Activated effector memory CD4-positive, alpha-beta T cell treated with anti-CD3 and anti-CD28 coated beads, Interleukin-2, amount 50 U/mL, for 16 hours (primary cell): ENCODE measurements at places on chromosomes 7 and 10.

- DNase-seq = peak; percentile 57
These were observed 123.6 kb downstream of the OAT start for GRCh38 chr10:124294811-124295770.

GRCh38 chr7:105354383-105354782 lies 34.3 kb downstream of the SRPK2 start:
- no peak for DNase-seq

DNA sequence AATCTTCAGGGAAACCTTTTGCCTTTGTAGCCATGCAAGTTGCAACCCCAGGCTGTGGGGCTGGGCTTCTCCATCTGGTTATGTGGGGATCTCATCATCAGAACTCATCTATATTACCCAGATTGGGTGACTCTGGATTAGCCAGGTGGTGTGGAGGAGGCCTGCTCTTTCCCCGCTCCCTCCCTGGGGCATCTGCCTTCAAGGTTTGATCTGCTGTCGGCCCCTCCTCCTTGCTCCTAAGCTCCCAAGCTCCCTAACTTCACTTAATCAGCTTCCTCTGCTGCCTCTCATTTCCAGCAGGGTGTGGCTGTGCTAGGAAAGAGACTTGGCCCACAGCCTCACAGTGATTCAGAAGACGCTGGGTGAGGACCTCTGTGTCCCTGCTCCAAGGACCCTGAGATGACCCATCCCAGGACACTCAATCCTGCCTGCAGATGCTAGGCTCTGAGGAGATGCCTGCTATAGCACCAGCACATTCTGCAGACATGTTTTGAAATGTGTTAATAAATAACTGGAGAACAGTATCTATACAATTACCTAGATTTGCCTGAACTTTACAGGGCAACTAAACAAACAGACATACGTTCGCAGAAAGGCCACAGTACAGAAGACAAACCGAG lies 392.1 kb upstream of the PODXL start:
- no peak for DNase-seq

DNA sequence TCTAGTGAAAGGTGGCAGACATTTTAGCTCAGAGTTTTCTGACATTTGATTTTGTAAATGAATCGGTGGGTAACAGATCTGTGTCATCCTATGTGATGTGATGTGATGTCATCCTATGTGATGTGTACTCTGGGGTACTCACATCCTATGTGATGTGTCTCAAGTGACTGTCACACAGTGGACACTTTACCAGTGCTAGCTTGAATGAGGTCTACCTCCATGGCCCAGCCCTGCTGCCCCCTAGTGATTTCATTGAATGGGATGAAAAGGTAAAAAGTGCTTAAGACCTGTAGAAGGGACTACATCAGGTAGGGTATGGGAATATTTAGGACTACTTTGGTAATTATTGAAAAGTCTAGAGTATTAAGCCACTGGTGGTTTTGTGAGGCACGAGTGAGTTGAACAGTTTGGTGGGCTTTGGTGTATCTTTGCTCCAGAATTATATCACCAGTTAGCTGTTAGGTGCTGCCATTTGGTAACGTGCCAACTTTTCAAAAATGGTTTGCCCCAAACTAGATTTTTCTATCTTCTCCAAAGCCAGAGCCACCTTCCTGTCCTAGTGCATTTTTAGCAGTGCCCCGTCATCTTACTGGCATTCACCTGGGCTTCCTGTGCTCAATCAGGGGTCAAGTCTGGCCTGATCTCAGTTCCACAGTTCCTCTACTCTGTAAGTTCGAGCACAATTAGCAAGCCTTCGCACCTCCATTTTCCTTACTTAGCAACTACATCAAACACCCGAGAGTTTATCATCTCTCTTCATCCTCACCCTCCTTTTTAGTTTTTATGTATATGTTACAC lies 9.7 kb downstream of the EIF4H start:
- DNase-seq = peak; percentile 74

GRCh38 chr7:95904099-95904498 lies 131.7 kb downstream of the DYNC1I1 start:
- DNase-seq = no peak

DNA sequence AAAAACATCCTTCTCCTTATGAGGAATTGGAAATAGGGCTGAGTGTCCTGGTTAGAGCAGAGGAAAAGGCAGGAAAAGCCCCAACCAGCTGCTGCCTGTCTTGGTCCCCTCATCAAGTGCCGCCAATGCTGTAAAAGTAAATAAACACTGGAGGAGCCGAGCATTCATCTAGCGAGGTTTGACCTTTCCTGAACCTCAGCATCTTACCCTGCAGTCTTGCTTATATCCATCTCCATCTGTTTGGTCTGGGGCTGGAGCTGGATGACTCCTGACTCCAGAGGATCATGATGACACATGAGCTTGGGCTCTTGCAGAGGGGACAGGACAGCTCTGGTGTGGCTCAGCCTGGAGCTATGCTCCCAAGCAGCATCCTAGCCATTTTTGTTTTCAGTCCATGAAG lies 501.1 kb downstream of the TNS3 start:
- no peak for DNase-seq

DNA sequence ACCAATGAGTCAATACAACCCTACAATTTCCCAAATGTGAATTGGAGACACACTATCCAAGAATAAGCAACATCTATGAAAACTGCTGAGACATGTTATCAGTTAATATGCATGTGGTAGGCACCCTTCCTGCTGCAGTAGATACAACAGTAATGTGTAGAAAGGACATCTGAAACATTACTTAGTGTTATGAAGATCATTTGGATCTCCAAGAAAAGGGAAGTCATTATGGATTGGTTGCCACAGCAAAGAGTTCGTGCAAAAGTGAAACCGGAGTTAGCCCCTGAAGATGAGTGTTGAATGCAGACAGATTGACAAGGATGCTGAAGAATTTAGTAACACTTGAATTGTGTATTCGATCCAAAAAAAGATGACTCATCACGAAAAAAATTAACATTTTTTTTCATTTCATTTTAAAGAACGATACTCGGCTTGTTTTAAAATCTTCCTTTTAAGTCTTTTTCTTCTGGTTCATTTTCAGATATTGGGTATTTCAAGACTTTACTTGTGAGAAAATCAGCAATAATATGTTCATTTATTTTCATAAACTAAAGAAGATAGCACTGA lies 322.4 kb upstream of the KLF6 start:
- DNase-seq = no peak

GRCh38 chr10:126022841-126023240 lies 126.5 kb downstream of the FANK1 start:
- no peak for DNase-seq

GRCh38 chr7:112056409-112056808 lies 149.8 kb downstream of the DOCK4 start:
- DNase-seq = no peak

GRCh38 chr10:112953174-112954159 lies 3.4 kb downstream of the TCF7L2 start:
- no peak for DNase-seq

GRCh38 chr7:130386876-130387275 lies 6.6 kb downstream of the CPA1 start:
- no peak for DNase-seq

- no peak for DNase-seq
These were observed 38.3 kb upstream of the PTPN12 start for GRCh38 chr7:77498659-77499379.

GRCh38 chr10:88457660-88458059 lies 125.5 kb downstream of the RNLS start:
- DNase-seq = no peak

DNA sequence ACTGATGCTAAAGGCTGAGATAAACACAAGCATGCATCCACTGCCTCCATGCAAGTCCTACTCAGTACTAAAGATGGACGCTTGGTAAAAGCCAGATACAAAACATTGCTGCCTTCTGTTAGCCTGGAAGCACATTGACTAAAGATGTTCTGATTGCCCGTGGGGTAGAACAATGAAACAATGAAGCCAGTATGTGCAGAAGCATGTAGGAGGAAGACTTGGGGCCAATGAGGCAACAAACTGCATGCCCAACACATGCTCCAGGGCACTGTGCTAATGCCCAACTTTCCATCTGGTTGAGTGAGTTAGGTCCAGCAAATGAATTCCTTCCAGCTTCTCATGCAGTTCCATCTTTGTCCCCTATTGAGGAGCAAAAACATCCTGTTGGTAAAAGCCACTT lies 1245.5 kb downstream of the GATA3 start:
- DNase-seq = no peak

GRCh38 chr10:102626026-102626685 lies 18.1 kb upstream of the TRIM8 start:
- DNase-seq = no peak

GRCh38 chr10:20885678-20886077 lies 11.4 kb downstream of the NEBL start:
- no peak for DNase-seq

GRCh38 chr10:28947171-28947570 lies 269.9 kb downstream of the BAMBI start:
- no peak for DNase-seq

DNA sequence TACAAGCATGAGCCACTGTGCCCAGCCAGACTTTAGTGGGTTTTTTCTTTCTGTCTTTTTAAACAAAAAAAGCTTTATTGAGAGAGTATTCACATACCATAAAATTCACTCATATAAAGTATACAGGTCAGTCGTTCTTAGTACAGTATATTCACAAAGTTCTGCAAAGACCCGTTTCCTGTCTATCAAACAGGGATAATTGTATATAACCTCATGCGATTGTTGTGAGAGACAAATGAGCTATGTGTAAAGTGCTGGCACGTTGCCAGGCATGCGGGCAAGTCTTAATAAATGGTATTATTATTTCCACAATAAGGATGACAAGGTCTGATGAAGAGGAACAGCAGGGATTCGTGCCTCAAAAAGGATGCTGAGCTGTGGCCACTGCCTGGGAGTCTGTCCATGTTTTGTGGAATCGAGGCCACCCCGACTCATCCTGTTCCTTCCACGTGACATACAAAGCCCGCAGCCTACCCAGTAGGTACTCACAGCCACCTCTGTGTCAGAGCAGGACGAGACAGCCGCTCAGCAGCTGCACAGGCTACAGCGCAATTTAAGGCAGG lies 51.6 kb downstream of the SMKR1 start:
- DNase-seq = peak; percentile 71

DNA sequence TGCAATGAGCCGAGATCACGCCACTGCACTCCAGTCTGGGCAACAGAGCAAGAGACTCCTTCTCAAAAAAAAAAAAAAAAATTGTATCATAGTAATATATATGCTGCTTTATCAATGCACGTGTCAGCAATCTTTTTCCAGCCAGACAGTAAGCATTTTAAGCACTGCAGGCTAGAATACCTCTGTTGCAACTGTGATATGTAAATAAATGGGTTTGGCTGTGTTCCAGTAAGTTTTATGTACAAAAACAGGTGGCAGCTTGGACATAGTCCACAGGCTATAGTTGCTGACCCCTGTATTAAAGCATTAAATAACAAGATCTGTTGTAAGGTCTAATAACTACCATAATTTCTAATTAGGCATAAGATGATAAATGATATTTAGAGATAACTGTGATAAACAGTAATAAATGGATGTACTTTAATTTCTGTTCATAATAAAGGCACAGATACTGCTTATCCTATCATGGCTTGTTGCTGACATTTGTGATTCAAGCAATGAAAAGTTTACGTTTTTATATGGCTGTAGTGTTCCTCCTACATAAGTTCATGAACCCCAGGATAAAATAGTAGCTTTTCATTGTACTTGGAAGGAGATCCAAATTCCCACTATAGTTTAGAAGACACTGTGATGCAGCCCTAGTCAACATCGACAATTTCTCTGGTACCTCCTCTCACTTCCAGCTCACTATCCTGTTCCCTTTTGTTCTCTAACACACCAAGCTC lies 161.4 kb downstream of the ELMO1 start:
- no peak for DNase-seq

DNA sequence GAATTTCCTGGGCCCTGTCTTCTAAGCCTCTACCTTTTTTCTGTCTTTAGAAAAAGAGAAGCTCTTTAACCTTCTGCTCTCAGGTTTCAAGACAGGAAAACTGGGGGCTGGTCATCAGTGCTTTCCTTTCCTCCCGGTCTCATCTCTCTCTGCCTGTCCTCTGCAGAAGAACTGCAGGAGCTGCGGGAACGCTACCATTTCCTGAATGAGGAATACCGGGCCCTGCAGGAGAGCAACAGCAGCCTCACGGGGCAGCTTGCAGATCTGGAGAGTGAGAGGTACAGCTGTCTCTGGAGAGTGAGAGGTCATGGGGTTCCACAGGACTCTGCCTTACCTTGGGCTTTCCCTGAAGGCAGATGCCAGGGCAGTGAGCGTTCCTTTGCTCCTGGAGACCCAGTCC lies 12.7 kb downstream of the CCDC136 start:
- no peak for DNase-seq

DNA sequence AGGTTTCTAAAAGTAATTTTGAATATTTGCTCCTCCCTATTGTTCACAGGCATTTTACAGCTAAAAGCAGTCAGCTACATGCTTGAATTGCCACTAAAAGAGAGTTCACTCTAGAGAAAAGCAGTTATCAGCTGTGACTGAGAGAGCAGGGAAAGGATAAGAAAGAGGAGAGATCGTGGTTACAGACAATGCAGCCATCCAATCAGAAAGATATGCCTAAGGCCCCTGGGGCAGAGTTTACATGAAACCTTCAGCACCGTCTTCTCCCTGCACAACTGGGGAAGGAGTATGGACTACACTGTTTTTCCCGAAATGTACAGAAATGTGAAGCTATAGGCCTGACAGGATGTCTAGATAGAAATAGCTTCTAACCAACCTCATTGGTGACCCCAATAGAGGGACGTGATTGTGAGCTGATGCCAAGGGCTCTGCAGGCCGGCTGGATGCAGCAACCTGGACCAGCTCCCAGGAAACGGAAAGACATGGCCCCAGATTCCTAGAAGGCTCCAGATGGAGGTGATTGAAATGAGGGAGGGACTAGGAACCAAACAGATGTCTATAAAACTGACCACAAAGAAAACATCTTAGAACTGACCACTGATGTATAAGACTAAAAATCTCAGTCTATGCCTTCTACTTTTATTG lies 3.2 kb upstream of the VSTM4 start:
- no peak for DNase-seq

GRCh38 chr7:102220960-102221800 lies 65.5 kb upstream of the SH2B2 start:
- DNase-seq = no peak

DNA sequence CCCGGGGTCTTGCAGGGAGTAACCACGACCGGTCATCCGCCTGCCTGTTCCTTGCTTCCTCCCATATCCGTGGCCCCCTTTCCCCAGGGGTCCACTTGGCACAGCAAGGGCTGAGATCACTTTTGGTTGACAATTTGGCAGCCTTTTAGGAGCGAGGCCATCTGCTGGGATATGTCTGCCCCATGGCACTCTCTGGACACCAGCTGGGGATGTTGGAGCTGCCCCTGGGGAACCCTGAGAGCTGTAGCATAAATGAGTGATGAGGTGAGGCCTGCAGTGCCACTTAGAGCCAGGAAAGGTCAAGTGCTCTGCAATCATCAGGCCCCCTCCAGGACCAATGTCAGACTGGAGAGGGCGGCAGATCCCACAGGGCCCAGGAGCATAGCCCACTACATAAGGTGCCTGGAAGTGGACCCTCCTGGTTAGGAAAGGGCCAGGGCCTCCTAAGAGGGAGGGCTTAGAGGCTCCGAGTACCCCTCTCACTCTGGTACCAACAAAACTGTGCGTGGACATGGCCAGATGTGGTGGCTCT lies 92.1 kb downstream of the HIP1 start:
- no peak for DNase-seq
